Activated CD4-positive, CD25-positive, alpha-beta regulatory T cell treated with anti-CD3 and anti-CD28 coated beads, Interleukin-2, amount 50 U/mL, for 16 hours (primary cell): ENCODE measurements at places on chromosomes 13 and 19.

- no peak for DNase-seq
These were observed 7.6 kb downstream of the SIGLECL1 start for GRCh38 chr19:51258165-51259160.

- no peak for DNase-seq
These were observed 300.7 kb downstream of the SLC7A1 start for GRCh38 chr13:29294821-29295220.

GRCh38 chr13:92303428-92303827, 905.0 kb downstream of the GPC5 start:
- no peak for DNase-seq

DNA sequence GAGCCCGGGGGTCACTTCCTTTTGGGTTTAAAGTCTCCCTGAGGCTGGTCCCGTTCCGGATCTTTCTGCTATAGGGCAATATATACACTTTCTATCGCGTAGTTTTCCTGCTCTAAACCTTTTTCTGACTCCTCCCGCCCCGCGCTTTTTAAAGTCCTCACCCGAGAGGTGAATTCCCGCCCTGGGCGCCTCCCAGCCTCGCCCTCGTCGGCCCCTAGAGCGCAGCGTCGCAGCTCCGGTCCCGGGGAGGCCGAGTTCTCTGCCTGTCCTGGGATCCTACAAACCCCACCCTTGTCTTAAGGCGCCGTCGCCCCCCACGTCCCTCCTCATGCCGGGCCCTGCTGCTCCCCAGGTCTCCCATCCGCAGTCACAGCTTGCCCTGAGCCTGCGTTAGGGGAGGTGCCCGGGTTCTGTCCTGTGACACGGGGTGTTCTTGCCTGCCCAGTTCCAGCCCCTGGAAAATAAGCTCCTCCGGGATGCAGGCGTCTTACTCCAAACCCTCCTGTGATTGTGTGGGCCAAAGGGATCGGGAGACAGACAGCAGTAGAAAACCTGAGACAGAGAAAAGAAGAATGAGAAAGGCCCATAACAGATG, 491 bp downstream of the ZNF525 start:
- no peak for DNase-seq

DNA sequence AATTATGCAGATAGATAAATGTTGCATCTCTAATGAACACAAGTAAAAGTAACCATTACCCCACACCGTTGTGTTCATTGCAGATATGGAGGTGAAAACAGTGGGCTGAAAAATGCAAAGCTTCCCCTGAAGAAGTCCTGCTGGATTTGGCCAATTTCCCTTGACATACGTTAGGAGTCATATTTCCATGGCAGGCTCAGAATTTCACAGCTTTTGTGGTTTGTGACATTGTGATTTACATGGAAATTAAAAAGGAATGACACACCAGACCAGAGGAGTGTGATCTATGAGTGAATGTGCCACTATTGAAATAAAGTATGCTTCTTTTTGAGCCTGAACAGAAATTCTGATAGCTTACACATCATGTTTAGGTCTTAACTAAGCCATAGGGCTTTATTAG, 221.1 kb upstream of the TMTC4 start:
- no peak for DNase-seq

- no peak for DNase-seq
These were observed 91.3 kb downstream of the UQCRFS1 start for GRCh38 chr19:29121684-29122083.

DNA sequence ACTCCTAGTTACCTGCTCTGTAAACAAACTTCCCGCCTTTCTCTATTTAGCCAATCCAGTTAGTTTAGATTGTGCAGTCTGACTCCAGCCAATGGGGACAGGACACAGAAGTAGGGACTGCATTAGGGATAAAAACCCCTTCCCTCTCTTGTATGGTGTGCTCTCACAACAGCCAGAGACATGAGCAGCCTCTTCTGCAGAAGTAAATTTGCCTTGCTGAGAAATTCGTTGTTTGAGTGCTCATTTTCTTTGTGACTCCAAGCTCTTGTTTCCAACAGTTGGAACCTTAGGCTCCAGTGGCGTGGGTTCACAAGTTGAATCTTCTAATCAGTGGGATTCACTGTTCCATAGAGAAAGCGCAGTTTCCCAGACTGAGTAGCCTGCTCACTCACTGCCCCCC, 66.1 kb downstream of the ZNF93 start:
- DNase-seq, result no peak

DNA sequence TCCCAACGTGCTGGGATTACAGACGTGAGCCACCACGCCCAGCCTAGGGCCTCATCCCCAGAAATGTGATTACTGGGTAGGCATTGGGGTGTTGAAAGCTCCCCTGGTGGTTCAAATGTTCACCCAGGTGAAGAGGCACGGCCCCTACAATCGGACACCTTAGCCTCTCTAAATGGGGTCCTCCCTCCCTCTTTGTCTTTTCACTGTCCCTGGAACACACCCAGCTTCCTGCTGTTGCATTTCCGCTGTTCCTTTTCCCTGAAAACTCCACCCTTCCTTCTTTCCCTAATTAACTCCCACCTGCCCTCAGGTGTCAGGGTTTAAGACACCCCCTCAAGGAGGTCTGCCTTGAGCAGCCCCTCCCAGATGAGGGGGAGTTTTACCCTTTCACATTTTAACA, 3.6 kb upstream of the PRODH2 start:
- DNase-seq, result no peak

DNA sequence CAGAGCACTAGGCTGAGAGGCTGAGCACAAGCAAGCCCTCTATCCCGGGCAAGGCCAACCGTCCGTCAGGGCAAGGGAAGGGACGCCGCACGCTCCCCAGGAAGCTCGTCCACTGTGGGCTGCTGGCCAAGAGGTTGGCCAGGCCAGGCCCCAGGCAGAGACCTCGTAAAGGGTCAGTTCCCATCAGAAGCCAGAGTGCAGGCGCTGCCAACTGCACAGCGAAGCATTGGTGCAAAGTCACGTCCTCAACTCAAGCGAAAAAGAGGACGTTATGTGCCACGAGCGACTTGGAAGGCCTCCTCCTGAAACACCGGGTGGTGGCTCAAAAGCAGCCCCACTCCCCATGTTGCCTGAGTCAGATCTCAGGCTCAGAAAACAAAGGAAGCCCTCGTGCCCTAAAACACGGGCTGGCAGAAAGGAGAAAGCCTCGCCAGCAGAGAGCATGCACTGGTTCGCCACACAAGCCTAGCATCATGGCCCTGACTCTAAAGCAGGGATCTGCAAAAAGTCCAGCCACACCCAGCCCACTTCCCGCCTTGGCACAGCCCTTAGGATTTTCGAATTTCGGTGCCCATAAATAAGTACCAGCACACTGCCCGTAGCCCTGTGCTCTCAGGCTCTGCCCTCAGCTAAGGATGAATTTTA, 4.7 kb downstream of the AKAP8 start:
- no peak for DNase-seq

GRCh38 chr19:29516821-29517395, 8.9 kb upstream of the VSTM2B start:
- DNase-seq, result no peak

- no peak for DNase-seq
These were observed 7.8 kb downstream of the MIR17HG start for GRCh38 chr13:91355099-91355825.

DNA sequence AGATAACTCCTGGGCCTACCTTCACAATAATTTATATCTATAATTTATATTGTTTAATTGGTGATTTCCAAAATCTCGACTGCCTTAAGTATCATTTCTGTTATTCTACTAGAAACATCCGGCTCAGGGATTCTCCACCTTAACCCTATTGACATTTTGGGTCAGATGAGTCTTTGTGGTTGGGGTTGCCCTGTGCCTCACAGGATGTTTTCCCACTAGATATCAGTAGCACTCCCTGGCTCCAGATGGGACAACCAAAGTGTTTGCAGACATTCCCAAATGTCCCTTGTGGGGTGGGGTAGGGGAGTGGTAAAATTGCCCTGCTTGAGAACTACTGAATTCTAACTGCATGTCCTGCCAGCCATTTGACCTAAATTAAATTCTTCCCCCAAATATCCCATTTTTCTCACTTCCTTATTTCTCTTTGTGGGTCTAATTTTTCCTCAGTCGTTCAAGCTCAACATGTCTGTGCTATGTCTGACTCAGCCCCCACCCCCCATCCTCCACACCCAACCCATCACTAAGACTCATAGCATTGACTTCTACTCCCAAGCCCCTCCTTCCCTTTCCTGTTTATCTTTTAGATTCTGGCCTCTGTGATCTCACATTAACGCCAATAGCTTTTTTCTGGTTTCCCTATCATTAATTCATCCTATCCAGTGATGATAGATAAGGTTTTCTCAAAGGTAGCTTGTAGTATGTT, 545.1 kb downstream of the EFNB2 start:
- no peak for DNase-seq

DNA sequence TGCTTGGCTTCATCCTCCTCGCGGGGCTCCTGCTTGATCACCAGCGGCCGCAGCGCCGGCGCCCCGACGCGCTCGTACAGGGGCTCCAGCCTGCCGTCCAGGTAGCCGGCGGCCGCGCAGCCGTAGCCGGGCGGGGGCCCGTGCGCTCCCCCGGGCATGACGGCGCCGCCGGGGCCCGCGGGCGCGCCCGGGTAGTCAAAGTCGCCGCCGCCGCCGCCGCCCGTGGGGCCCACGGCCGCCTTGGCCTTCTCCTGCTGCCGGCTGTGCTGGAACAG, 497 bp downstream of the CEBPA start:
- no peak for DNase-seq

DNA sequence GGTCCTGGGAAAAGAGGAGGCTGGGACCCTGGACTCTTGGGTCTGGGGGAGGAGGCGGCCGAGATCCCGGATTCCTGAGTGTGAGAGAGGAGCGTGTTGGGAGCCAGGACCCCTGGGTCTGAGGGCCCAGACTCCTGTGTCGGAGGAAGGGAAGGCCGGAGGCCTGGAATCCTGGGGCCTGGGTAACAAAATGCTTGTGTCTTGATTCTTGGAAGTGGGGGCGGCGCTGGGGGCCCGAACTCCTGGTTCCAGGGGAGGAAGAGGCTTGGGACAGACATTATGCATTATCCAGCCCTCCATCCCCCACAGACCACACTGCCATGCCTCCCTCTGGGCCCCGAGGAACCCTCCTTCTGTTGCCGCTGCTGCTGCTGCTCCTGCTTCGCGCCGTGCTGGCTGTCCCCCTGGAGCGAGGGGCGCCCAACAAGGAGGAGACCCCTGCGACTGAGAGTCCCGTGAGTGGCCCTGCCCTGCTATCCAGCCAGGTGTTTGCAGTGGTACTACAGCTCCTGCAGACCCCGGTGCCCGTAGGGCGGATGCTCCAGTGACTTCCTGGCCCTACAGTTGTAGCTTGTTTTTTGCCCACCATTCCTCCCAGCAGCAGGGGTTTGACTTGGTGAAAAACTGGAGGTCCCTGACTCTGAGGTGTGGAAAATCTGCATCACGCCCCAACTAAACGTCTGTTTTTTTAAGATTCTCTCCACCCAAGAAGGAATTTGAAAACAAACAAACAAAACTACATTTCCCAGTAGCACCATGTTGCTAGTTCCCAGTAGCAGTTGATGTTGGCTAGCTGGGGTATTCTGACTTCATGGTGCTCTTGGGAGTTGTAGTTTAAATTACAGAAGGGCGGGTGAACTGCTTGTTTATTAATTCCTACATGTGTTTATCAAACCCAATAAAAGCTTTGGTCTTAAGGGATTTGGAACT, 630 bp downstream of the NUCB1 start:
- no peak for DNase-seq
